ENCODE measurements at places on chromosomes 2 and 18. TPM values are rescaled to one million over a fixed set of nuclear protein-coding genes. Genes with fewer than 3 reads are reported as not detected.

DNA sequence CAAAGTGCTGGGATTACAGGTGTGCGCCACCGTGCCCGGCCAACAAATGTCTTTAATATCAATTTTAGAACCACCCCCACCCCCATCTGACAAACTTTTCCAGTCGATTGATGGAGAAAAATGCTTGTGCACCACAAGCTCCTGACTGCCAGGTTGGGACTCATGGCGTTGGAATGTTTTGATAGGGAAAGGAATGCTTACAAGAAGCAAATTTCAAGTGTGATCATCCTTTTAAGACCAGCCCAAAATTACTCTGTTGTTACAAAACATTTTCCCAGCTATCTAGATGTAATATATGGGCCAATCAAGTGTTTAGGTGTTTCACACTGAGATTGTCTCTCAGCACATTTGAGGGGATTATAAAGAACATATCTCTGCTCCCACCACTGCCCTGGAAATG is 45.2 kb downstream of the UBXN4 start:
- no peak for DNase-seq

DNA sequence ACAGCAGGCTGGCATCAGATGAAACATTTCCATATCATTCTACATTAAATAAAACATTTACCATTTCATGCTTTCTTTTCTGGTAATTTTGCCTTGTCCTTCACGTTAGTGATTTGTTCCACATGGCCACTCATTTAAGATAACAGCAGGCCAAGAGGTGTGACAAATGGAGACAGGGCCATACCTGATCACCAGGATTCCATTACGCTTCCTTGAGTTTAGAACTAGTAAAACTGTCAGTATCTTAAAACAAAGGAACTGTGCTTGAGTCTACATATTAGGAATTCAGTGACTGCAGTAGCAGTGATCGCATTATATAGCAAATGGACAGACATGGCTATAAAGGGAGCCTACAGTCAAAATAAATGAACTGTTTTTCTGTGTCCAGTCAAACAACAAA is 155.1 kb upstream of the FSHR start:
- no peak for DNase-seq

- DNase-seq, result no peak
Measured at GRCh38 chr2:158724803-158725381, 70.2 kb upstream of the DAPL1 start.

- DNase-seq, result no peak
Measured at GRCh38 chr2:54956111-54956627, 94.1 kb downstream of the RTN4 start.

DNA sequence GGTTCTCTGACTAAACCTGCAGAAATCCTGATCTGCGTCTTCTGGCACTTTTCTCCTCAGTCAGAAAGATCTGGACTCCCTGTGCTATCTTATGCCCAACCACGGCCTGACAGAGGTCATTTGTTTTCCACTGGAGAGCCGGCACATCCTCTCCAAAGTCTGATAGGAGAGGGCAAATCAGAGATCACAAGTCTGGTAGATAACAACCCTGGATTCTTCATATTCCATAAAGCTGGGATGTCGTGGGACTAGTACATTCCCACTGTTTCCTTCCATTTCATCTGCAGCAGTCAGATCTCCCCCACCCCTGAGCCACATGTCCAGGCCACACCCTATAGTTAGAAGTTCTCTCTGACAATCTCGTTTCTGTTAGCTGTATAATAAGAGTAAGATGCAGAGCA is 157.0 kb downstream of the MGAT5 start:
- no peak for DNase-seq

The ASAP2 gene
- polyA plus RNA-seq, result 41.4 TPM
